ENCODE measurements at places on chromosomes 12 and 14.

DNA sequence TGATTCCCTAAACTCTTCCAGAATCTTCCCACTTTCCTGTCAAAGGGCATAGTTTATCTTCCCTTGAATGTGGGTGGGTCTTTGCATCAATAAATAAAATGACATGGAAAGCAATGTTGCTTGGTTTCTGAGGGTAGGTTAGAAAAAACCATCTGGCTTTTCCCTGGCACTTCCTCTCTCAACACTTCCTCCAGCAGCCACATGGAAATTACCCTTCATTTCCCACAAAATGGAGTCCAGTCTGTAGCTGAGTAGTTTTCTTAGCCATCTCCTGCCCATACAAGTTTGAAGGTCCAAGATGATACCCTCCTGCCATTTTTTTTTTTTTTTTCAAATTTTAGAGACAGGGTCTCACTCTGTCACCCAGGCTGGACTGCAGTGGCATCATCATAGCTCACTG is 11.1 kb upstream of the NDUFA12 start:
- no peak for DNase-seq

DNA sequence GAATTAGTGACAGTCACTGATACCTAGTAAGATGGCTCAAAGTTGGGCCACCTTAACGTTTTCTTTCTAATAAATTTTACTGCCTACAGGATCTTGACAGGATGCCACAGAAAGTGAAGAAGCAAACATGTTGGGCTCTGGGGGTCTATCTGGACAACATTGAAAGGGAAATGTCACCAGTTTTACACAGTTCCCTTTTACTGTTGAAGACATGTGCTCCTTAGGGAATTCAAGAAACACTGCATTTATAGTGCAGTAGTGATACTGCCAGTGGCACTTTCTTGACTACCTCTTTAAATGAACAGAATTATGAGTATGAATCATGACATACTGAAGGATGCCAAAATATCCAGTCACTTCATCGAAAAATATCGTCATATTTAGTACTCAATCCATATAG is 269.3 kb upstream of the SYT10 start:
- DNase-seq: no peak

DNA sequence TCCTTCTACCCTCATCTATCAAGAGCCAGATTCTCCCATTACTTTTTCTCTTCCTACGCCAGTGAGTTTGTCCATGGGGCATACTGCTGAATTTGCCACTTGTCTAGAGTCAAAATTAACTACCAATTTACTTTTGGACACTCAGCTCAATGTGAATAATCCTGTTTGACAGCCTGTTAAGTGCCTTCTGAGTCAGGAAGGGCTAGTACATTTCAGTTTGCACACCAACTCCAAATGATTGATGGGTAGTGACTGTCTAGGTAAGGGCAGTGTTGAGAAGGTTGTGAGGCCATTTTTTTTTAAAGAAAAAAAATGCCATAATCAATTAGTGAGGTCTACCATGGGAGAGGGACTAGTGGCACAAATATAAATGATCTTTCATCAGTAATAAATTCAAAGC is 21.8 kb upstream of the TRIM9 start:
- no peak for DNase-seq

DNA sequence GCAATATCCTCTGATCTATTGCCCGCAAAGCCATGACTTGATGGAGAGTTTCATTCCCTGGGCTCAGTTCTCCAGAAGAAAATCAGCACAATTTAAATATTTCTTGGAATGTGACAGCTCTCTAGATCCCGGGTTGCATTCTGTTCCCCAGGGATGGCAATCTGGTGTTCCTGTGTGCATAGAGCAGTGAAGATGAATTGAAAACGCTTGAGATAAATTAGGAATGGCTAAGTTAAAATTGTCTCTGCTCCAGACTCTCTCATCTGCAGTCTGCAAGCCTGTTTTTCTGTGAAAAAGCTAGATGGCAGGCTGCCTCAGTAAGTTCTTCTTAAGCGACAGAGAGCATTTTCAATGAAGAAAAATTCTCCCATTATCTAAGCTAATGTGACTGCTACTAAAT is 582.5 kb upstream of the MGAT4C start:
- no peak for DNase-seq

- no peak for DNase-seq
Measured at GRCh38 chr12:95978774-95979173, 17.4 kb downstream of the HAL start.

DNA sequence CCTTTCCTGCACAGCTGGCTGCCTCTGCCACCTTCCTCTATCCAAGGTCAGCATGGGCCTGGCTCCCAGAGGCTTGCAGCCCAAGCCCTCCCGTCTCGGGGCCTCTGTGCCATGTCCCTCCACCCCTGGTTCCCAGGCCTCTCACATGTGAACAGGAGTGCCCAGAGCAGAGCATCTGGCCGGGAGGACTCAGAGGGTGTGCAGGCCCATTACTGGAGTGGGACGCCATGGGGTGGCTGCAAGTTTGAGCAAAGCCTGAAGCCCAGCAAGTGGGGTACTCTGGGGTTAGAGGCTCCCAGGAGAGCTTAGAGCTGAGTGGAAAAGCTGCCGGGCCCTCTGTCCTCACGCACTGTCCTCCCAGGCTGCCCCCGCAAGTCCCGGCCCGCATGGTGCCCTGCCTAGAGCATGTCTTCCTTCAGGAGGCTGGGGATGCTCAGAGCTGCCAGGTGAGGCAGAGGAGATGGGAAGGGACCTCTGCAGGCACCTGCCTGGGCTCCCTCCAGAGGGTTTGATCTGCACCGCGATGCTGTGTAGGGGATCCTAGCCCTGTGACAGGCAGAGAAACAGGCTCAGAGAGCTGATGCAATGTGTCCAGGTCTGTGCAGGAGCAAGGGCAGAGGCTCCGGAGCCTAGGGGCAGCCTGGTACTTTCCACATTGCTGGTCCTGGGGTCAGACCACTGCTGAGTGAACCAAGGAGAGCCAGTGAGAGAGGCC is 39.8 kb downstream of the DIO3 start:
- DNase-seq: no peak

DNA sequence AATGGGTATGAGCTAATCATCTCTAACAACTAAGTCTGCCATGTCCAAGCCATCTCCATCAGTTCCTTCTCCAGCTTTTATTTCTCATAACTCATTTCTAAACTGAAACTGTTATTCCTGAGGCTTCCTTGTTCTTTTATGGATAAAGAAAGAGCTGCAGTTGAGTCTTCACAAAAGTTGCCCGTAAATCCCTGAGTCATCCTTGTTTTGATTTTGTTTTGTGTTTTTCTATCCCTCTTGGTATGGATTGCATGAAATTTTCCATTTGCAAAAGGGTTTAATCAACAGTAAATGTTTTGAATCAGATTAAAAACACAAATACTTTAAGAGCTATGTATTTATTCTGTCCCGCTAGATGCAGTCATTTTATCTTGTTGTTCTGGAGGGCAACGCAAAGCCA is 290.6 kb downstream of the EGLN3 start:
- DNase-seq: no peak

- DNase-seq: no peak
Measured at GRCh38 chr14:36161776-36162175, 14.7 kb downstream of the PTCSC3 start.

GRCh38 chr14:45091710-45092109 is 7.8 kb downstream of the PRPF39 start:
- no peak for DNase-seq

DNA sequence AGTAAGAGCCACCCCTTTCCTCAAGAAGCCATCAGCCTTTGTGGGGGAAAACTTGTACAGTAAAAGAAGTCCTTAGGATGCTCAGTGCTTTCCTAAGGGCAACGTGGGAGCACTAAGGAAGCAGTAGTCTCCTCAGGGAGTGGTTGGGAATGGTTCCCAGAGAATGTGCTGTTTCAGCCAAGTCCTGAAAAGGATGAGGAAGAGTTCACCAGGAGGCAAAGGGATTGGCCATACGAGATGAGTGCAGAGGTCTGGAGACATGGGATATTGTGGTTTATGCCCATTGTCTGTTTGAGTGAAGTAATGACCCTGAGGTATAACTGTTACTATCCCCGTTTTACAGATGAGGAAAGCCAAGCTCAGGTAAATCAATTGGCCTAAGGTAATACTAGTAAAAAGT is 86.0 kb upstream of the ATF1 start:
- DNase-seq: no peak

DNA sequence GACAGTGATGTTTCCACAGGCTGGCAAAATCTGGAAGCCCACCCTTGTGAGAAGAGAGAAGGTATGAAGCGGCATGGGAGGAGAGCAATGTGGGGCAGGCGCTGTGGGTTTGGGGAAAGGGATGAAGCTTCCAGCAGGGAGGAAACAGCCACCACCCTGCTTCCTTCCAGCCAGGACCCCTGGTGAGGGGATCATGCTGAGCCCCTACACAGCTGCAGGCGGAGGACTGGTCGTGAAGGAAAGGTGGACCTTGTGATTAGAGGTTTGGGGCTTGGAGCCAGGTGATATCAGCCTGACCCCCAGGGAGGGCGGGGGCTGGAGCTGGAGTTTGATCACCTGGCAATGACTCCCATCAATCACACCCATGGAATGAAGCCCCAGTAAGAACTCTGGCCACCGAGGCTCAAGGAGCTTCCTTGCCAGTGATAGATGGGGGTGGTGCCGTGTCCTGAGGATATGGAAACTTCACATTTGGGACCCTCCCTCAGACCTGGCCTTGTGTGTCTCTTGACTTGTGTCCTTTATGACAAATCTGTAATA is 48.6 kb downstream of the RIMBP2 start:
- DNase-seq: no peak

DNA sequence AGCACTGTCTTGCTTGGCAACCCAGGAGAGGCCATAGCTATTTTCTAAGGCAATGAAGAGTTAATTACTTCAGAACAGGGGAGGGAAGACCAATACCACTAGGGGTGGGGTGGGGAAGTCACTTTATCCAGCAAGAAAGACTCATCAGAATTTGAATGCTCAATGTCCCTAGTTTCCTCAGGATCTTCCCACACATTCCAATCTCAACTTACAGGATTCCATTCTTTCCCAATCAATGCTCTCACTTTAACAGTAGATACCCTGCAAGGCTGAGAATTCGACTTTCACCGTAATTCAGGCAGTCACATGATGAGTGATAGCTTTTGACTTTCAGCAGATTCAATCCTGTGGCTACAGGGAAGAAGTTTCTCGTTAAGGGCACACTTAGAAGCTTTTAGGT is 526.6 kb upstream of the SEL1L start:
- DNase-seq: no peak

DNA sequence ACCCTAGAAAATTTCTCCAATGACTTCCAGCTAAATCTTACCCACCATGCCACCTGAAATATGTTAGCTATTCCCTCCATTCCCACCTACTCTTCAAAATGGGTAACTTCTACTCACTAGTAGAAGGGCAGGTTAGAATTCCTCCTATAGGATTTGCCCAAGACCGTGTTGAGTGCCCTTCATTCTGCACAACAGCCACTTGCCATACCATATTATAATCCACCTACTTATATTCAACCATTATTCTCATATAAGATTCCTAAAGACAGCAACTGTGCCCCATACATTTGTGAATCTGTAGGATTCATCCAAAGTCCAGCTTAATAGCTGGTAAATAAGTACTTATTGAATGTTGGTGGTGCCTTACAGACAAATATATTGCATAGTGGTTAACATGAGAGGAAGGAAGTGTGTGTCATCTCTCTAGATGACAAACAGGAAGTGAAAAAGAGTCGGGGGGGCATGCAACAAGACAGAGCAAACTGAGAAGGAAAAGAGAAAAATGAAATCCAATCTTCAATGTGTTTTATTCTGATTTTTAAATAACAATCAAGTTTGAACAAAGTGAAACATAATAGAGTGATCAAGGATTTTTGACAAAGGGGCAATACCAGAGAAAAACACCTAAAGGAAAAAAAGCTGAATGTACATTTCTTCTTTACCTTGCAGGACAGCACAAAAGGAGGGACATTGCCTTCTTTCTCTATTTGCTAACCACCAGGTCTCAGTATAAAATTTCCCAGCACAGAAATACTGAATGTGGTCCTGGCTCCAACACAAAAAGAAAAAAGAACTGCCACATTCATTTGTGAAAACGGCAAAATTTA is 389.3 kb upstream of the USP15 start:
- no peak for DNase-seq
